Kidney capillary endothelial cell (primary cell): ENCODE measurements at places on chromosomes 5 and 9.

GRCh38 chr5:91486638-91487037, 103.5 kb upstream of the ARRDC3 start:
- DNase-seq, result no peak

- no peak for DNase-seq
These were observed 327.5 kb downstream of the SEMA5A start for GRCh38 chr5:9218358-9218757.

- no peak for DNase-seq
These were observed 242.5 kb downstream of the MLLT3 start for GRCh38 chr9:20379804-20380225.

DNA sequence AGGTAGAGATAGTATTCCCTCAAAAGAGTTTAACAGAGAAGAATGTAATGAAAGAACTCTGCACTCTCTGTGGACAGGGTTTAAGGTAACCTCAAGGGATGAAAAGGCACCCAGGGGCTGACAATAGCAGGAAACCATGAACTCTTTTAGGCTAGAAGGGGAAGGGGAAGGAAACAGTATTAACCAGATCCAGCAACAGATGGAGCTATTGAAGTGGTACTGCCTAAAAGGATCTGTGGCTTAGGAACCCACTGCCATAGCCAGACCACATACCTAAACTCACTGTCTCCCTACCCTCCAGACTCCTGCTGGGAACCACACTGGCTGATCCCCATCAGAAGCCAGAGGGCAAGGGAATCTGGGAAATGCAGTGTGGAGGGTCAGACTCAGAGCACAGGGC, 35.5 kb downstream of the PLGRKT start:
- DNase-seq, result no peak

- DNase-seq, result no peak
These were observed 514 bp downstream of the STOML2 start for GRCh38 chr9:35102465-35102768.

DNA sequence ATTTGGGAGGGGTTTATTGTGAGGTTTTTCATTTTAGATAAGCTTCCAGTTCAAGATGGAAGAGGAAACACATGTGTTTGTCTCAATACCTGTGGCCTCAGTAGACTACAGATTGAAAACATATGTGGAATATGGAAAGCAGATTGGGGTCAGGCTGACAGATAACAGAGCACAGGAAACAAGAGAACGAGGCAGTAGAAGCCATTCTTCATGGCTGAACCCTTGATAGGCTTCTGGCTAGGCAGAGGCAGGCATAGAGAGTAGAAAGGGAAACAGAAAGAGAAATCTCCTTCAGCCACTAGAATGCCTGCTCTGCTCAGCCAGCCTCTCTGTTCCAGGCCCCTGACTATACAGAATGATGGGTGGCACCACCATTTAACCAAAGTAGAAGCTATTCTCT, 152.5 kb downstream of the MUSK start:
- DNase-seq, result no peak

GRCh38 chr5:139204196-139204595, 6.0 kb upstream of the SIL1 start:
- DNase-seq, result no peak

- peak; percentile 21 for DNase-seq
These were observed 33.9 kb downstream of the PTBP3 start for GRCh38 chr9:112299514-112299913.

- DNase-seq, result no peak
These were observed 43.1 kb downstream of the LNPEP start for GRCh38 chr5:96978812-96979449.

DNA sequence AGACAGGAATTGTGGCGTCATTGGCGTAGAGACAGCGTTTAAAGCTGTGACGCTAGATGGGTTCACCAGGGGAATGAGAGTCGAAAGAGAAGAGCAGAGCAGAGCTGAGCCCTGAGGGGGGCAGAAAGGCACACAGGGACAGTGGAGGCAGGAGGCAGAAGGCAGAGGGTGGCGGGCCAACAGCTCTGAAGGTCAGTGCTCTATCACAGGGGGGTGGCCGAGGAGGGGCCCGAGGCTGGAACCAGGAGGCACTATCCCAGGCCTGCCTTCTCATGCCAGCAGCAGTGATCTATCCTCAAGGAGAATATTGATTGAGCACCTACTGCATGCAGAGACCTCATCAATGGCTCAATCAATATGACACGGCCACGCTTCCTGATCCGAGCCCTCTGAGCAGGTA, 132.4 kb downstream of the KCNIP1 start:
- peak; percentile 33 for DNase-seq

- no peak for DNase-seq
These were observed 47.8 kb downstream of the SUSD1 start for GRCh38 chr9:112127281-112127680.

- no peak for DNase-seq
These were observed 151.6 kb downstream of the DENND1A start for GRCh38 chr9:123778232-123778902.
